Activated CD4-positive, alpha-beta memory T cell treated with anti-CD3 and anti-CD28 coated beads for 36 hours (primary cell): ENCODE measurements at places on chromosomes 2 and 18.

DNA sequence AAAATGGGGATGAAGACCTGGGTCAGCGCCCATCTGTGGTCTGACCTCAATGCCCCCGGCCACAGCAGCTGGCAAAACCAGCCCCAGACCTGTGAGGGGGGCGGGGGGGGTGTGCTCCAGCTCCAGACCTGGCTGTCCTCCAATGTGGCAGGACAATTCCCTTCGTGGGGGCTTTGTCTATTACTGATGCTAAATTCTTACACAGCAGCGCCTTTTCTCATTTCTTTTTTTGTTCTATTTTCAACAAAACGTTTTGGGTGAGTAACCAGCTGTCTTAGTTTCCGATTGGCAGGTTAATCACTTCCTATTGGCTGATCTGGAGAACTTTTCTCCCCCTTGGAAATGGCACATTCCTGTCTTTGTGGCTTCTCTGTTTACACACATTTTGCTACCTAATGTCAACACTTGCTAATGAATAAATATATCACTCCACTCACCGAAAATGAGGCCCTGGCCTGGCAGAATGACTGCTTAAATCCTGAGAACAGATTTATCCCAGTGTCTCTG, 4.4 kb downstream of the SMAD7 start:
- no peak for DNase-seq

GRCh38 chr2:69624611-69625010, 18.9 kb downstream of the AAK1 start:
- DNase-seq: no peak

- DNase-seq: no peak
These were observed 492.3 kb downstream of the NYAP2 start for GRCh38 chr2:225891771-225892170.

GRCh38 chr2:111118981-111119821, 1.5 kb upstream of the BCL2L11 start:
- DNase-seq: peak; percentile 55

GRCh38 chr18:11572201-11572600, 37.2 kb upstream of the SLC35G4 start:
- DNase-seq: no peak

DNA sequence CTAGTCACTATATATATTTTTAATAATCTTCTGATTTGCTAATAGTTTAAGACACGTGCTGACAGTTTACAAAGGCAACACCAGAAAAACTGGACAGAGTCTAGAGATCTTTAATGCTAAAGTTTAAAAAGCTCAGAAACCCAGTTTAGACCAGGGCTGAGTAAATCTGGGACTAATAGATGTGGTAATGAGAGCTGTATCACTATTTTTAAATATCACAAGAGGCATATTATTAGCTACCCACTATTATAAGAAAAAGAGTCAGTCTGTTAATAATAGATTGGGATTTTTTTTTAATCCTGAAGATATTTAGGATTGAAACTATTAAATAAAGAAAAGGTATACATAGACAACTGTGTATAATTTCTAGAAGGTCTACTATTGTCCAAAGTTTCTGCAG, 299.9 kb downstream of the ZEB2 start:
- DNase-seq: no peak

DNA sequence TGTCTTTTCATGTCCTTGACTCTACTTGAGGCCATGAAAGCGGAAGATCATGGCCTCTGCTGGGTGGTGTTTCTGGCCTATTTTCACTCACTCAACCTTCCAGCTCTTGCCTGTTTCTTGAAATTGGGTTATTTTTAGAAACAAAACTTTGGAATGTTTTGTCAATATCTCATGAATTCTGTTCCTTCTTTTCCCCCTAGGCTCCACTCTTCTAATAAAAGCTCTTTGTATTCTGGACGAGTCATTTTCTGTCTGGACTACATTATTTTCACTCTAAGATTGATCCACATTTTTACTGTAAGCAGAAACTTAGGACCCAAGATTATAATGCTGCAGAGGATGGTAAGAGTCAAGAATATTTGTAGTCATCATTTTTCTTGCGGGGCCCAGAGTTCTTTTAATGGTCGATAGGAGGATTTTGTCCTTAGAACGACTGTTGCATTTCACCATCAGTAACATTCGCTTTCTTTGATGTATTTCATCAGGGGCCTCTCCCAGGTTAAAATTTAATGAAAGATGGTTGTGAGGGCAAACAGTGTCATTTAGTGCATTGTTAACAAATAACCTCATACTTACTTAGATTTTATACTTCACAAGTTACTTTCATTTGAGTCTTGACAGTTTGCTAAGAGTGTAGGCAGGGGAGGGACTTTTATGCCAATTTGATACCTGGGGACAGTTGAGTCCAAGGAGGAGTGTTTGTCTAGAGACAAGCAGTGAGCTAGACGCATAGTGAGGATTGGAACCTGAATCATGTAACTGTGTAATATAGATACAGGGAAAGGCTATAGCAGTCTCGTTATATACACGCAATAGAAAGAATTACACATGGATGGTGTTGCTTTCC, 64.6 kb downstream of the TRPM8 start:
- DNase-seq: no peak

DNA sequence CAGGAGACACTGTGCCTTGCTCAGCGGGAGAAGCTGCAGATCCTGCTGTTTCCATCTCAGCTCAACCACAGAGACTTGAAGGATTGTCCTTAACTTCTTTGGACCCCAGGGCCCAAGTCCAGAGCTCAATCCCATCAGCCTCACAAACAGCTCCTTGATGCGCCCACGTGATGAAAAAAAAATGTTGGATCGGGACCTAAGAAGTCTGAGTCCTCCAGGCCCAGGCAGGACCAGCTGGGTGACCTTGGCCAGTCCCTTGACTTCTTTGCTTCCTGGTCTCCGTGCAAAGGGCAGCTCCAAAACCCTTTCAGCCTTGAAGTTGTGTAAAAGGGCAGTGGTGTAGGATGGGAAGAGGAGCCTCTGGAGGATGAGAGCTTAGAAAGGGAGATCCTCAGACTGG, 175.5 kb downstream of the ZFP36L2 start:
- DNase-seq: no peak

DNA sequence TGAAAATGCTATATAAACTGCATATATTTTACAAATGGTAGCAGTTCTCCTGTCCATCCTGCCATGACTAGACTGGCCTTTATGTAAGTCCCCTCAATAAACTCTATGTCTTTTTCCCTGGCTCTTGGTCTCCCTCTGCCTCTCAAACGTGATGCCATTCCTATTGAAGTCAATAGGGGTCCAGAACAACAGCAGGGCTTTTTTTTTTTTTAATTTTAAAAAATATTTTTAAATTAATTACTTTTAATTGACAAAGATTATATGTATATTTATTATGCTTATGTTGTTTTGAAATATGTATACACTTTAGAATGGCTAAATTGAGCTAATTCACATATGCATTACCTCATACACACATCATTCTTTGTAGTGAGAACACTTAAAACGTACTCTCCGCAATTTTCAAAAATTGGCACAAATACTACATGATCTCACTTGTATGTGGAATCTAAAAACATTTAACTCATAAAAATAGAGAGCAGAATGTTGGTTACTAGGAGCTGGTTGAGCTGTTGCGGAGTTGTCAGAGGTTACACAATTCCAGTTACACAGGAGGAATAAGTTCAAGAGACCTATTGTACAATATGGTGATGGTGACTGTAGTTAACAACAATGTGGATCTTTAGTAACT, 123.1 kb downstream of the LRRTM4 start:
- no peak for DNase-seq

DNA sequence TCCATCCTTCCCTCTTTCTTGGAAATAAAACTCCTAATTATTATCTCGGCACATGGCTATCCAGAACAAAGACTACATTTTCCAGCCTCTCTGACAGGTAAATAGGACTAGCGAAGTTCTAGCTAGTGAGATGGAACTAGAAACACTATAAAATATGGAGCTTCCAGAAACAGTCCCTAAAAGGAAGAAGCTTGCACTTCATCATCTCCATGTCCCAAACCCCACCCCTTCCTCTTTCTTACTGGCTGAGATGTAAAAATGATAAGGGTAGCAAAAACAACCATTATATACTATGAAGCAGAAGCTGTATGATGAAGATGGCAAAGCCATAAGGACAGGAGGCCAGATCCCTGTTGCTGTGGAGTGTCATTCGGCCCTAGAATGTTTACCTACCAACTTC, 11.7 kb upstream of the ACTR2 start:
- no peak for DNase-seq

DNA sequence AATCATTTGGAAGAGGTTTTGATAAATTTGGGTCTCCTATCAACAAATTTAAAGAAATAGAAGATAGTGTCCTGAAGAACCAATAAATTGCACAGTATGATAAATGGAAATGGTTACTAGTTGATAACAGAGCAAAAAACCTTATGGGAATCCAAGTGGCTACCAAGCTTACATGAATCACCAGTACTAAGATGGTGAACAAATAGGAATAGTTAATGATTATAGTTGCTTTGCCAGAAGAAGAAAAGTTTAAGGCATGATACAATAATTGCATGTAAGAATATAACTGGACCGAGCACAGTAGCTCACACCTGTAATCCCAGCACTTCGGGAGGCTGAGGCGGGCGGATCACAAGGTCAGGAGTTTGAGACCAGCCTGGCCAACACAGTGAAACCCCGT, 19.6 kb upstream of the INO80D start:
- no peak for DNase-seq

DNA sequence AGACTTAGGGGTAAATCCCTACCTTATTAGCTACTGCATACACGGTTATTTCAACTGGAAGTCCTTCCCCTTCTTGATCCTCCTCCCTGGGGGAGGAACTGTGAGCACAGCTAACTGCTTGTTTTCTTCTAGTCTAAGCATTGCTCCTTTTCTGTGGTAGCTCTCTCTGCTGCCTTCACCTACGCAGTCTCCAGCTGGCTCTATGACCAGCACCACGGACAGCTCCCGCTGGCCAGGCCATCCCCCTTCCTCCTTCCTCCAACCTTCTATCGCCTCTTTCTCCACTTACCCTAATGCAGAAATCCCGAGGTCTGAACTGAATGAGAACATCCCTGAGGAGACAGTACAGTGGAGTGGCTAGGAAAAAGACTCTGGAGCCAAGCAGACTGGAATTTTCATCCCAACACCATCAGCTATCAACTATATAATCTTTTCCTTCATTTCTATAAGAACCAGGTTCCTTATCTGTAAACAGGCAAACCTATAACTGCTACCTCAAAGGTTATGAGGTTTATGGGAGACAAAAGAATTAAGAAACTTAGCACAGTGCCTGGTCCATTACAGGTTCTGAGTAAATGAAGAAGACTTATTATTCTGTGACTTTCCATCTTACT, 4.7 kb upstream of the CFAP65 start:
- peak; percentile 37 for DNase-seq

GRCh38 chr2:212854771-212855170, 296.6 kb downstream of the IKZF2 start:
- DNase-seq: no peak

GRCh38 chr18:31576670-31577069, 15.0 kb upstream of the TTR start:
- no peak for DNase-seq

GRCh38 chr2:171882089-171882769, 11.8 kb downstream of the SLC25A12 start:
- no peak for DNase-seq

DNA sequence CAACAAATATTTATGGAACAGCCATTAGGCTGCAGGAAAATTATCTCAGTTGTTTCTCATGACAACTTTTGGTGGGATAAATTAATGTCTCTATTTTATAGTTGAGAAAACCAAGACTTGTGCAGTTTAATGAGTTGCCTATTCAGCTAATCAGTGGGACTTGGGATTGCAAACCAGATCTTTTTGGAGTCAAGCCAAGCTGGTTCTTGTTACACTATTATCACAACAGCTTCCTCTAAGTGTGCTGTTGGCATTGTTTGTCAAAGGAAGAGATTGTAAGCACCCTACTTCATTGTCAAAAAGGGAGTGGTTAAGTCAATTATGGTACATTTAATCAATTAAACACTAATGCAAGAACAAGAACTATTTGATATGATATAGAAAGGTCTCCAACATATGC, 119.2 kb downstream of the PAX3 start:
- DNase-seq: no peak

DNA sequence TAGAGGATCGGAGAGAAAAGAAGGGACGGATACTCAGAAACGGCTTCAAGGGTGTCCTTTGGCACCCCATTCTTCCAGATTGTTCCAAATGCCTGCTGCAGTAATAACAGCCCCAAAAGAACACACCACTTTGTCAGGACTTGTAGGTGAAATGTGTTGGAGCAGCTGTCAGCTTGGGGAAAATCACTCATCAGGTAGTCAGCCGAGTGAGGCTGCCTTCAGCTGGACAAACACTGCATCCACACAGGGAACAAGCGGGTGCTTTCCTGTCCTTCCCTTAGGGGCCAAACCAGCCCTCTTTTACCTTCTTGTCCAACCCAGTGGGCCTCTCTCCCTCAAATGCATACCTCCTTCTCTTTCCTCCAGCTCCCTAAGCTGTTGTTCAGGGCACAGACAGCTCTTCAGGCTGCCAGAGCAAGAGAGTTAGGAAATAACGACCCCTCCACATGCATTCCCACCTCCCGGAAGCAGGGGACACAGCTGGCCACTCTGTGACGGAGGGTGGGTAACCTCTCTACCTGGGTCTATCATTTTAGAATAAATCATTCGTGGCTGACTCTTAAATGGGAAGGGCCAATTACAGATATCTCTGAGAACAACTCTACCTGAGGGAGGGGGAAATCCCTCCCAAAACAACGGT, 48.1 kb downstream of the BCL11A start:
- no peak for DNase-seq

DNA sequence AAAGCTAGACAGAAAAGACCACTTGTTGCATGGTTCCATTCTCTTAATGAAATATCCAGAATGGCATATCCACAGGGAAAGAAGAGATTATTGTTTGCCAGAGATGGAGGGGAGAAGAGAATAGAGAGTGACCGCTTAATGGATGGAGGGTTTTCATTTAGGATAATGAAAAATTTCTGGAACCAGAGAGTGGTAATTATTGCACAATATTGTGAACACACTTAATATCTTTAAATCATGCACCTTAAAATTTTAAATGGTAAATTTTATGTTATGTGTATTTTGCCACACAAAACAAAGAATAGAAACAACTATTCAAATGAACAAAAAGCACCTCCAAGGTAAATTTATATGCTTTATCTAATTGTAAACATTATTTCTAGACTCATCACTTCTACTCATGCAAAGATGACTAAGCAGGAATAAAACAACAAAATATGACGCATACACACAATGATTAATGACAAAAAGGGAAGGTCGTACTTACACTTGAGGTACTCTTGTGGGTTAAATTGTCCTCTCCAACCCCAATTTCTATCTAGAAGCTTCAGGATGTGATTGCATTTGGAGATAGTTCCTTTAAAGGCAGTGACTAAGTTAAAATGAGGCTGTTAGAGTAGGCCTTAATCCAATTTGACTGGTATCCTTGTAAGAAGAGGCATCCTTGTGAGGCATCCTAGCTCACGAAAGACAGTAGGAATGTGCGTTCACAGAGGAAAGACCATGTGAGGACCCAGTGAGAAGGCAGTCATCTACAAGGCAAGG, 18.7 kb upstream of the DHRS9 start:
- DNase-seq: no peak

DNA sequence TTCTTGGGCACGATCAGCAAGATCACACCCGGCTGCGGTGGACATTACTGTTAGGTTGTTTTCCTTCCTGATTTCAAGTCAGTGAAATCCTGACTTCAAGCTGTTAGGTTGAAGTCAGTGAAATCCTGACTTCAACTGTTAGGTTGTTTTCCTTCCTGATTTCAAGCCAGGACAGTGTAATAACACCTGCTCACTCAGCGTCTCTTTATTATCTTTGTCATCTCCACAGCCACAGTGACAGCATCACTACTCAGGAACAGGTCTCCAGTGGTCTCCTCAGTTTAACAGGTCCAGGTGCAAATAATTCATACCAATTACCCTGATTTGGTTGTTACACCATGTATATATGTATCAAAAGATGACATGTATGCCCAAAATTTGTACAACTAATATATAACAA, 208.1 kb upstream of the REG3G start:
- DNase-seq: no peak
